Sigmoid colon (tissue), 7 donors: ENCODE measurements at places on chromosomes 6 and 20. TPM values are rescaled to one million over a fixed set of nuclear protein-coding genes. Genes with fewer than 3 reads are reported as not detected.

DNA sequence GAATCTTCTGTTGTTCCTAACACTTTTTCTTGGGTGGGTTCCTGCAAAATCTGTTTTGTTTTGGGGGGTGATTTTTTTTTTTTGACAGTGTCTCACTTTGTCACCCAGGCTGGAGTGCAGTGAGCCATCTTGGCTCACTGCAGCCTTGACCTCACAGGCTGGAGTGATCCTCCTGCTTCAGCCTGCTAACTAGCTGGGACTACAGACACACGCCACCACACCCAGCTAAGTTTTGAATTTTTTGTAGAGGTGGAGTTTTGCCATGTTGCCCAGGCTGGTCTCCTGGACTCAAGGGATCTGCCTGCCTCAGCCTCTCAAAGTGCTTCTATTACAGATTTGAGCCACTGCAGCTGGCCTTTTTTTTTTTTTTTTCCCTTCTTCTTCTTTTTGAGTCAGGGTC lies 60.5 kb upstream of the SNAP91 start:
- no peaks in the 10 kb centered on the region for H3K36me3 ChIP-seq
- no peaks in the 10 kb centered on the region for H3K27me3 ChIP-seq
- no peaks in the 10 kb centered on the region for H3K4me1 ChIP-seq
- H3K27ac ChIP-seq, result no peak overlapping the region
- H3K4me3 ChIP-seq, result no peak overlapping the region
- no peak for DNase-seq

Gene BMP2
- total RNA-seq, result 2.9 TPM

DNA sequence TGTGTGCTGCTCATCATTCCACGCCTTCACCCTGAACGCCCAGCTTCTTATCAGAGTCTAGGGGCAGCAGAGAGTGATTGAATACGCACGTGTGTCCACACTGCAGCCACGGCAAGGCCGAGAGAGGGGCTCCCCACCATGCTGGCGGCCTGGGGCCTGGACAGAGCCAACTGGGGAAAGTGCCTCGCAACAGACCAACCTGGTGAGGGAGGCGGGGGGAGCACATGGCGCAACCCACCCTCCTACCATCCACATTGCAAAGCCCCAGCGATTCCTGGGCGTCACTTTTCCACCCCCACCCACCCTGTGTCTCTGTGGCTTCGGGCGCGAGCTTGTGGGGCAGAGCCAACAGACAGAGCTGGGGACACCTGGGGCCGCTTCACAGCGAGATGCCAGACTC lies 66.4 kb upstream of the DUSP22 start:
- no peak overlapping the region for H3K4me3 ChIP-seq
- H3K4me1 ChIP-seq, result no peaks in the 10 kb centered on the region
- H3K27ac ChIP-seq, result no peak overlapping the region

- no peak overlapping the region for H3K4me3 ChIP-seq
- H3K4me1 ChIP-seq, result no peaks in the 10 kb centered on the region
- no peak overlapping the region for H3K27ac ChIP-seq
- H3K27me3 ChIP-seq, result peaks cover 8% of the 10 kb centered on the region
These were observed 170.8 kb downstream of the CDH4 start for GRCh38 chr20:61422636-61423425.

- H3K27ac ChIP-seq, result no peak overlapping the region
- H3K4me3 ChIP-seq, result no peak overlapping the region
- peaks cover 14% of the 10 kb centered on the region for H3K4me1 ChIP-seq
- no peaks in the 10 kb centered on the region for H3K36me3 ChIP-seq
- DNase-seq, result no peak
- H3K27me3 ChIP-seq, result no peaks in the 10 kb centered on the region
These were observed 239.4 kb downstream of the PHACTR1 start for GRCh38 chr6:12955956-12956355.

- DNase-seq, result no peak
- H3K27ac ChIP-seq, result no peak overlapping the region
- no peaks in the 10 kb centered on the region for H3K27me3 ChIP-seq
These were observed 47.6 kb upstream of the SIM1 start for GRCh38 chr6:100512203-100512862.
